Tibial artery (tissue), 4 donors: ENCODE measurements at places on chromosomes 3 and 15.
A peak's percentile ranks its signal among the peaks of the same experiment; 100 is the strongest.

DNA sequence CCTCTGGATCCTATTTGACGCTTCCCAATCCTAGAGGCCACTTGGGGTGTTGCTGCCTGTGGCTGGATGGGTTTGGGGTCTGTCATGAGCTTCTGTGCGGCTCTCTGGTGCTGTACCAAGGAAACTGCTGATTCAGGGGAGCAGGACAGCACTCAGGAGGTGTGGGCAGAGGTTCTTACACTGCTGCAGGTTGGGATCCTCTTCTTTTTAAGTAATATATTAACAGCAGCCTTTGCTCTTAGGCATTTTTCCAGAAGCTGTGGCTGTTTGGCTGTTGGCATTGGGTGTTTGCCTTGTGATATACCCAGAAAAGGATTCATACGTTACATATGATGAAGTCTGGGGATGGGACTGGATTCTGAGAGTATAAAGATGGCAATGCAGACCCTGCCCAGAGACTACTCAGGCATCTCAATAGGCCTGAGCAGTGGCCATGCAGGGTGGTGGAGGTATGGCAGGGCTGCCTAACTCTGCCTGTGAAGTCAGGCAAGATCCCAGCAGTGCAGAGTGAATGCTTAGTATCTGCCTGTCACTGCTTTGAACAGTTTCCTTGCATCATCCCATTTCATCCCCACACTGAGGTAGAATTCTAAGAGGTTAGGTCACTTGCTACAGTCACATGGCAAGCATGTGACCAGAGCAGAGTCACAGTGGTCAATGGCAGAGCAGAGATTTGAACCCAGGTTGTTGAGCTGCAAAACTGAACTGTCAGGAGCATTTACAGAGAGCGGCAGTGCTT is 3.9 kb downstream of the ABHD6 start:
- no peak for DNase-seq

DNA sequence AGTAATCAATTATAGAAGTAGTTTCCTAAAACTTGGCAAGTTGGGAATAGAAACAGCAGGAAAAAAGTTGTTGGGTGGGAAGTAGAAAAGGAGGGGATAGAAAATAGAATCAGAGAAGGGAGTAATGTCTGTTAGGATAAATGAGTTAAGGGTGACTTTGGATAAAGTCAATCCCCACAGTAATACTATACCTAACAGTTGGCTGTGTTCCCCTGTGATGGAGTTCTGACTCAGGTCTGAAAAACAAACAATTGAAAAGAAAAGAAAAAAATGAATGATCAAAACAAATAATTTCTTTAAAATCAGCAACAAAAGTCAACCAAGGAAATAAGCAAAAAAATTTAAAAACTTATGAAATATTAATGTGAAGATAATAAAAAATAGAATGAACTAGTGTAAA is 50.3 kb downstream of the EMC4 start:
- DNase-seq: no peak

DNA sequence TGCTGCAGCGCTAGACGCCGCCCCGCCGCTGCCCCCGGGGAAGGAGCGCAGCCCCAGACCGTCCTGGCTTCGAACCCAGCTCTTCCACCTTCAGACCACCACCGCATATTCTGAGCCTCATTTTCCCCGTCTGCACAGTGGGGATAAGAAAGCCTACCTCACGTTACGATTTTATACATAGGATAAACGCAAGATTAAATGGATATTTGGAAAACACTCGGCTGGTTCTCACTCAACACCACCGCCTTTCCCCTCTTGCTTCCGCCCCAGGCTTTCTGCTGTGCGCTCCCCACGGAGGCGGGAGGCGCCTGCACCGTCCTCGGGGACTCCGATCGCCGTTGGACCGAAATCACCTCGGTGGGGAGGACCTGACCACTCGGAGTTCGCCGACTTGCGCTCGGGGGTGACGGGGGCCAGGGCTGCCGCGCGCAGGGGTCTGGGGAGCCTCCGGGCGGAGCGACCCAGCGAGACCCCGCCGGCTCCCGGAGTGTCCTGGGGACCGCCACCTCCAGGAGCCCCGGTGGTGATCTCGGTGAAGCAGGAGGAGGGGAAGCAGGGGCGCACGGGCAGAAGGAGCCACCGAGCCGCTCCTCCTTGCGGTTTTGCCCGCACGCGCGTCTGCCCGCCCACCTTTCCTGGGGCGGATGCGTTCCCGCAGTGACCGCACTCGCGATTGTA is 4.0 kb downstream of the FBXL22 start:
- no peak for DNase-seq

DNA sequence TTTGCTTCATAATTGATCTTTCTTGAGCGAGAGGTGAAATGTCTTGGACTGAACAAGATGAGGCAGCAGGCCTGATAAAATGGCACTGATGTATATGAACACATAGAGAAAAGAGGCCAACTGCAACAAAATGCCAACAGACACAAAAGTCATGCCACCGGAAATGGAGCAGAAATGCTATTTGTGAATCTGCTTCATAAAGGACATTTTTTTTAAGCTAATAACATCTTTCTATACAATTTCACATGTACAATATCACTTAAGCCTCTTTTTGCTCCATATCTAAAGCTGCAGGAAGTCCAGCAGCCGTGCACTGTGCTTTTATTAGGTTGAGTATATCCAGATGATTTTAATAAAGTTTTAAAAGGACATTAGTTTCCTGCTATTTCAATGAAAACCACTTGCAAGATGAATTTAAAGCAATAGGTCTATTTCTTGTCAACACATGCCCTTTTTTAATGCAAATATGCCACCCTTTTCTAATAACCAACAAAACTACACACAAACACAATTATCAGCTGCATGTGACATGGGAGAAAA is 169.2 kb upstream of the ADAMTS9 start:
- no peak for DNase-seq

- DNase-seq: no peak
Observed at GRCh38 chr3:55170444-55170843, 242.6 kb upstream of the LRTM1 start.

- DNase-seq: peak; percentile 61
Observed at GRCh38 chr3:136250903-136251460, 842 bp downstream of the PCCB start.

- no peak for DNase-seq
Observed at GRCh38 chr3:98874602-98875249, 26.8 kb downstream of the DCBLD2 start.

- no peak for DNase-seq
Observed at GRCh38 chr3:25120665-25121064, 307.4 kb upstream of the RARB start.

DNA sequence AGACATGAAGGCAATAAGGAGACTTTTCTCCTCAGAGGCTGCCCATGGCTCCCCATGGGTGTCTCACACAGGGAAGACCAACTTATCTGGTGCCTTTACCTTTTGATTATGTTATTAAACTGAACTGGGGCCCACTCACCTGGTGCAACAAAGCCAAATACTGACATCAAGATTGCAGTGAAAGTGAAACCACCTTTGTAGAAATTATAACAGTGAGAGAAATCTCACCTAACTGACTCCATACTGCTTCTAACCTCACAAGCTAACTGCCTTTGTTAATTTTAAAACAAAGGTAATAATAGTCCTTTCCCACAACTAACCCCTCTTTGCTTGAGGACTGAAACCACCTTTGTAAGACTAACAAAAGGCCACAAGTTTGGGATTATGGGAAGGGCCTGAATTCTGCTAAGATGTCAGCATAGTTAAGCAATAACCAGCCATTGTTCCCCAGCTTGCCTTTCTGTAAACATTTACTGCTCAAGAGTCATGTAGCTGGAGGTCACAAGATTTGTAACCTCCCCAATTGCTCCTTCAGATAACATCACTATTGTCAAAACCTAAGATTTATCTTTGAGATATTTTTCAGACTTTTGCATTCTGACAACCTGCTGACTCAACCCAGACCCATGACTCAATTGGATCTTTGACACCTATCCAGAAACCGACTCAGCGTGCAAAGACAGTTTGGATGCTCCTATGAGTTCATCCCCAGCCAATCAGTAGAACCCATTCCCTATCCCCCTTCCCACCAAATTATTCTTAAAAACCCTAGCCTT is 420.3 kb upstream of the CFAP20DC start:
- no peak for DNase-seq

DNA sequence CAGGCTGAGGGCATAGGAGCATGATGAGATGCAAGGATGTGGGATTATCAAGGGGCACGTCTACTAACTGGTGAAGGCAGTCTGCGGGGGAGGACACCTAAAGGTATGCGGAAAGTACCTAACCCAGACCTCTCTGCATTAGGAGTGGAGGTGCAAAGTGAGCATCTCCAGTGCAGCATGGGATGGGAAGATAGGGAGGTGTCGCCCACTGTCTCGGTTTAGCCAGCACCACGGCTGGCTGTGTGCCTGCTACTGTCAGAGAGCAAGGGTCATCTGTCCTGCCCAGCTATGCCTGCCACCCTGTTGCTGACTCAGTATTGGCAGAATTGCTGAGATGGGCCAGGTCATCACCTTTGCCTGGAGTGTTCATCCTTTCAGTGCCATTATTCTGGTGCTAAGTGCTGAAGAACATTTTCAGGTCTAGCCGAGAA is 40.1 kb downstream of the OXNAD1 start:
- no peak for DNase-seq

DNA sequence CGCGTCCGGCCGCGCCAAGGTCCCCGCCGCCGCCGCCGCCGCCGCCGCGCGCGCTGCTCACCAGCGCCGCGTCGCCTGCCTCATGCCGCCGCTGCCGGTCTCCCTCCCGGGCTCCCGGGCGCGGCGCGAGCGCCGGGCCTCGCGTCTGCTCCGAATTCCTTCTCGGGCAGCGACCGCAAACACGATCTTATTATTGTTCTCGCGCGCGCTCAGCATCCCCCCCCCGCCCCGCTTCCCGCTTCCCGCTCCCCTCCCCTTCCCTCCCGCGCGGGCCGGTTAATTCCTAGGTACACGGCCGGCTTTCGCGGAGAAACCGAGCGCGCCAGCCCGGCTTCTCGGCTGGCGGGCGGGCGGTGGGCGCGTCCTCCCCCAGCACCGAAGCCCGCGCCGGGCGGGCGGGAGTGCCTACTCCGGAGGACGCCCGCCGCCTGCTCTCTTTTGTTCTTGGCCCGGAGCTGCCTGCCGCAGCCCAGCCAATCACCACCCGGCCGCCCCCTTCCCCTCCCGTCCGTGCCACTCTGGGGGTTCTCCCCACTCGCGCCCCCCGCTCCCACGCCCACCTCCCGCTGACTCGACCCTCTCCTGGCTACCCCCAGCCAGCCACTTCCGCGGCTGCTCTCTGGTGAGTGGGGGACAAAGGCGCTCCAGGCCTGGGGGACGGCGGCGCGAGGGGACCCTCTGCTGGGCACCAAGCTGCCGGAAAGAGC is at the start of gene HDGFL3:
Gene HDGFL3, minus strand, starts transcription at position 164 of the 707 bp plus-strand sequence. CDS start 409 bp downstream, outside the sequence.
- peak; percentile 59 for DNase-seq

DNA sequence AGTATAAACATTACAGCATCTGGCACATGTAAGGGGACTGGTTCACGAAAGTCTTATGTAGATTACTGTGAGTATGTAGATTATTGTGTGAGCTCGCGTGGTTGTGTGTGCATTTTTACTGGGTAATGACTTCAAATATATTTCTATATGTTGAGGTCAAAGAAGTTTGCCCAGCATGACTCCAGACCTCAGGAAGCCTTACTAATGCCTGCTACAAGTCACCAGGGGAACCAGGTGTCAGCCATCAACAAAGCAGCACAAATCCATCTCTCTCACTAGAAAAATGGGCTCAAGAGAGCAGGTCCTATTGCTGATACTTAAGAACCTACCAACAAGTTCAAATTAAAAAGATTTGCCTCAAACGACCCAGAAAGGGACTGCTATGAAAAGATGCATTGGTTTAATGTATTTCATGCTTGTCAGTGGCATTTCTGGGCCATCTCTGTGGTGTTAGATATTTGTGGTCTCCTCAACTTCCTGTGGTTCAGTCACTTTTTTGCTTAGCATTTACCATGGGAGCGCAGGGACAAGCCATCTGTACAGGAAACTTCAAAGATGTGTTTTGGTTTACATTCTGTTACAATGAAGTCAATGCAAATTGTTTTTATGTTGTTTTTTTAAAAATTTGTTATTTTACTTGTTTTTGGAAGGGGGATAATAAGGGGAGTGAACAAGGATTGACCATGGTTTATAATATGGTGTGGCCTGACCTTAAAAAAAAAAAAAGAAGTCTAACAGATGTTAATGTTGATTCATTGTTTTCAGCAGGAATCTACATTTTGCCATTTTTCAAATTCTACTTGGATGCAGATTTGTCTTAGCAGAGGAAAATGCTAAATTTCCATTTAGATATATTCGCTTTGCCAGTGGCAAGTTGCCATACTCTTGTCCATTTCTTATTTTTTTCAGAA is 172.1 kb upstream of the ADAMTS9 start:
- DNase-seq: no peak

GRCh38 chr3:39106851-39107387 is 508 bp downstream of the GORASP1 start:
- DNase-seq: peak; percentile 78

DNA sequence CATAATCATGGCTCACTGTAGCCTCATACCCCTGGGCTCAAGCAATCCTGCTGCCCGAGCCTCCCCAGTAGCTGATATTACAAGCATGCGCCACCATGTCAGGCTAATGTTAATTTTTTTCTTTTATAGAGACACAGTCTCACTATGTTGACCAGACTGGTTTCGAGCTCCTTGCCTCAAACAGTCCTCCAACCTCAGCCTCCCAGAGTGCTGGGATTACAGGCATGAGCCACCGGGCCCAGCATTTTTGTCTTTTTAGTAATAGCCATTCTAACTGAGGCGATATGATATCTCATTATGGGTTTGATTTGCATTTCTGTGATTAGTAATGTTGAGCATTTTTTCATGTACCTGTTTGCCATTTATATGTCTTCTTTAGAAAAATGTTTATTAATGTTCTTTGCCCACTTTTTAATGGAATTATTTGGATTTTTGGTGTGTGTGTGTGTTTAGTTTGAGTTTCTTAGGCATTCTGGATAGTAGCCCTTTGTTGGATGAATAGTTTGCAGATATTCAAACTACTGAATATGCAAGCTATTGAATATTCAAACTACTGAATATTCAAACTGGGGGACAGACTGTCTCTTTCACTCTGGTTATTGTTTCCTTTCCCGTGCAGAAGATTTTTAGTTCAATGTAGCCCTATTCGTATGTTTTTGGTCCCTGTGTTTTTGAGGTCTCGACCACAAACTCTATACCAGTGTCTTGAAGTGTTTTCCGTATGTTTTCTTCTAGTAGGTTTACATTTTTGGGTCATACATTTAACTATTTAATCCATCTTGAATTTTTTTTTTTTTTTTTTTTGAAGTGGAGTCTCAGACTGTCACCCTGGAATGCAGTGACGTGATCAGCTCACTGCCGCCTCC is 39.2 kb downstream of the CCDC66 start:
- DNase-seq: no peak
